ENCODE measurements at places on chromosomes 2 and 18. TPM values are rescaled to one million over a fixed set of nuclear protein-coding genes. Genes with fewer than 3 reads are reported as not detected.

AAK1 gene
- polyA plus RNA-seq = 3.9 TPM

SELENOI gene
- polyA plus RNA-seq = 10.3 TPM

CLEC4F gene
- polyA plus RNA-seq = 0.03 TPM

NGEF gene
- polyA plus RNA-seq = 10.9 TPM

STEAP3 gene
- 158 TPM for polyA plus RNA-seq

PKDCC gene
- polyA plus RNA-seq = 14.6 TPM

GNAL gene
- 0.15 TPM for polyA plus RNA-seq

C2orf15 gene
- 0.24 TPM for polyA plus RNA-seq

ZNF804A gene
- polyA plus RNA-seq = 0.07 TPM

STARD6 gene
- polyA plus RNA-seq = not detected

INPP4A gene
- 2.9 TPM for polyA plus RNA-seq

KIAA2012 gene
- polyA plus RNA-seq = 0.61 TPM

NDUFV2 gene
- polyA plus RNA-seq = 201 TPM

VSNL1 gene
- polyA plus RNA-seq = 2.2 TPM

RESP18 gene
- not detected for polyA plus RNA-seq

EN1 gene
- not detected for polyA plus RNA-seq

HTR2B gene
- polyA plus RNA-seq = 0.92 TPM

FBXO41 gene
- 0.25 TPM for polyA plus RNA-seq

HOXD12 gene
- not detected for polyA plus RNA-seq

CXCR1 gene
- polyA plus RNA-seq = 0.26 TPM

LYPD6B gene
- polyA plus RNA-seq = 0.14 TPM

All from liver (tissue), 10 donors.